Stimulated activated CD4-positive, alpha-beta T cell treated with anti-CD3 and anti-CD28 coated beads, Interleukin-12 subunit alpha, Interleukin-12 subunit beta, amount 100 ng/mL, for 4 hours (primary cell): ENCODE measurements at places on chromosomes 5 and 9.

DNA sequence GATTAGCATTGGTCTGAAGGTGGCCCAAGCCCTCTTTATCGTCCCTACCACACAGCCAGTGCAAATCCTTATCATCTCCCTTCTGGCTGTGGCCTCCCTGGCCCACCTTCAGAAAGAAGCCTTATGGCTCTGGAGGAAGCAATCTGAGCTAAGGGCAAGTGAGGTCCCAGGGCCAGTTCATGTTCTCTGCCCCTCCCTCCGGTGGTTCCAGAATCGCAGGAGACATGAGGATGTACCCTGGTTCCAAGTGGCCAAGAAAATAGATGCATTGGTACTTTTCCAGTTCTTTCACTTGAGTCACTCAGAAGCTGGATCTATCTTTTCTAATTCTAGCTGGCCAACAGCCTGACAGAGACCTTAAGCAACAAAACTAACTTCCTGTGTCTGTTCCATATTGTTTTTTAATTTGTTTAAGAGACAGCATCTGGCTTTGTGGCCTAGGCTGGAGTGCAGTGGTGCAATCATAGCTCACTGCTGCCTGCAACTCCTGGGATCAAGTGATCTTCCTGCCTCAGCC is 60.7 kb downstream of the LHFPL2 start:
- no peak for DNase-seq

DNA sequence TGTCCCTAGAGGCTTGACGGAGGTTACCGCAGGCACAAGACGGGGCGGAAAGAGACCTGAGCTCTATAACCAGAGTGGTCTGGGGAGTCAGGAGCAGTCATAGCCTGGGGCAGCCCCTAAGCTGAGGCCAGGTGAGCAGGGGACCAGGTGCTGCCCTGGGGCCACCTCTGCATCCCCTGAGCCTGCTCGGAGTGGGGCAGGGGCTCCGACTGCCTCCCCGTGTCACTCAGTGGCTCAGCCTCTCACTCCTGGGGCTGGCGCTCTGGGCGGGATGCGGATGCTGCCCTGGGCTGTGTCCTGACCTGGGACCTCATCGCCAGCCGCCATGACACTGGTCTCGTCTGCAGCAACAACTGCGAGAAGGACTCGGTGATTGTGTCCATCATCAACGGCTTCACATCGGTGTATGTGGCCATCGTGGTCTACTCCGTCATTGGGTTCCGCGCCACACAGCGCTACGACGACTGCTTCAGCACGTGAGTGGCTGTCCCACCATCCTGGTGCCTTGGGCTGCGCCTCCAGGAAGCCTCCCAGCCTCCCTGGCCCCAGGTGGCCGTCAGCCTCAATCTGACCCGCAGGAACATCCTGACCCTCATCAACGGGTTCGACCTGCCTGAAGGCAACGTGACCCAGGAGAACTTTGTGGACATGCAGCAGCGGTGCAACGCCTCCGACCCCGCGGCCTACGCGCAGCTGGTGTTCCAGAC is 8.8 kb upstream of the SLC6A18 start:
- DNase-seq: no peak

DNA sequence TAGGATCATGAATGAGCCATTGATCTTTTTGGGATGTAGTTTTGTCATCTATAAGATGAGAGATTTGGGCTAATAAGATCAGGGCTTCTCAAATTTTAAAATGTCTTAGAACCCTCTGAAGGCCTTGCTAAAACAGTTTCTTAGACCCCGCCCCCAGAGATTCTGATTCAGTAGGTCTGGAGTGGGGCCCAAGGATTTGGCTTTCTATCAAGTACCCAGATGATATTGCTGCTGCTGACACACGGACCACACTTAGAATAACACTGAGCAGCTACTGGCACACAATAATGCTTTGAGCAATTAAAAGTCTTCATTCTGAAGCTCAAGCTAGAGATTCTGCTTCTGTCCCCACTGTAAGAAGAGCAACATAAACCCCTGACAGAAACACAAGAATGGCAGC is 216.7 kb downstream of the SMARCA2 start:
- DNase-seq: no peak

DNA sequence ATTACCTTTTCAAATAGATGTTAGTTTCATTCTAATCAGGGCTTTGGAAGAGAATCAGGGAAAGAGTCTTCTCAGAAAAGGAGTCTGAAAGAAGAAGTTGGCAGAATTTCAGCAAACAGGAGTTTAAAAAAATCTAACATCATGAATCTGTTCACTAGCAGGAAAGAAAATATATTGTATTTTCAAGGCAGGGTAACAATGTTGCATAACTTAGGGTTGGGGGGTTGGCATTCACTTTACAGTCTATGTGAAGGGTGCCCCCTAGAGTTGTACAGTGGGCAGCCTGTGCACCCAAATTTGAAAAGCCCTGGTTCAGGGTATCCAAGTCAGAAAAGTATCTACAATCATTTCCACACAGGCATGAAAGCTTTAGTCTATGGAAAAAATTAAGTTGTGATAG is 348.4 kb upstream of the SLC30A5 start:
- DNase-seq: no peak
